Pancreas (tissue), 10 donors: ENCODE measurements at places on chromosomes 12 and 14. TPM values are rescaled to one million over a fixed set of nuclear protein-coding genes. Genes with fewer than 3 reads are reported as not detected.

Gene TMEM229B
- total RNA-seq: 6.0 TPM

DNA sequence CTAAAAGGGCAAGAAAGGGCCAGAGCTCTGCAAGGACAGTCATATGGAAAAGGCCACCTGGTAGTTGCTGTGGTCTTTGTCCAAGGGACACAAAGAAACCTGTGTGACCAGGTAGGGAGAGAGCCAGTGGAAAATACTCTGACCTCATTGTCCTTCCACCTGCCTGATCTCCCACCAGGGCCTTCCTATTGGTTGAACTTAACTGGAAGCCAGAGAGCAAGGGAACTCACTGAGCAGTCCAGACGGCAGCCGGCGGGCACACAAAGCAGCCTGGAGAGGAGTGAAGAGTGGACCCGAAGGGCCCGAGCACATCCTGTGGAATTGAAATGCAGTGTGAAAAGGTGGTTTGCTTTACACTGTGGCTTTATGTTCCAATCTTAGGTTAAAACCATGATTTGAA, 120.7 kb downstream of the SLC25A21 start:
- peak; percentile 72 for DNase-seq
- H3K27me3 ChIP-seq: no peaks in the 10 kb centered on the region
- no peak overlapping the region for H3K4me3 ChIP-seq
- no peaks in the 10 kb centered on the region for H3K36me3 ChIP-seq

- peaks cover 10% of the 10 kb centered on the region for H3K4me1 ChIP-seq
- no peak overlapping the region for H3K4me3 ChIP-seq
- DNase-seq: no peak
- no peak overlapping the region for H3K27ac ChIP-seq
- peaks cover 23% of the 10 kb centered on the region for H3K36me3 ChIP-seq
- H3K27me3 ChIP-seq: no peaks in the 10 kb centered on the region
These were observed 90.5 kb downstream of the DDX51 start for GRCh38 chr12:132053338-132054330.

DNA sequence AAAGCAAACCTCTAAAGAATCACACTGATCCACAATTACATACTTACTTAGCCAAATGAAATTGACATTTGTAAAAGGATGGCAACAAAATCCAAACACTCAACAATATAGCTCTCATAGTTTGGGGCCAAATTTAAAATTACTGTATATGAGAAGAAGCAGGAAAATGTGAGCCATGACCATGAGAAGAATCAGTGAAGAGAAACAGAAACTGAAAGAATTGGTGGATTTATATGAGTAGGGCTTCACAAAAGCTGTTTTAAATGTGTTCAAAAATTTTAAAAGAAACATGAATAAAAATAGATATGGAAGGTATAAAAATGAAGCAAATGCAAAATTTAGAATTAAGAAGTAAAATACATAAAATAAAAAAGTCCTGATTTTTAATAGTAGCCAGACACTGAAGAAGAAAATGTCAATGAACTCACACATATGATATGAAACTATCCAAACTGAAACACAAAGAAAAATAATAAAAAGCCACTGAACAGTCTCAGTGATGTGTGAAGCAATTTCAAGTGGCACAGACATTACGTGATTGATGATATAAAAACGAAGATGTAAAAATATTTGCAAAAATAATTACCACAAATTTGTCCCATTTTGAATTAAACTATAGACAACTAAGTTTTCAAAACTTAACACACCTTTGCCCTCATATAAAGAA, 87.9 kb upstream of the MDGA2 start:
- H3K4me3 ChIP-seq: no peak overlapping the region
- H3K27ac ChIP-seq: no peak overlapping the region
- H3K27me3 ChIP-seq: no peaks in the 10 kb centered on the region
- H3K36me3 ChIP-seq: no peaks in the 10 kb centered on the region
- no peaks in the 10 kb centered on the region for H3K4me1 ChIP-seq
- no peak for DNase-seq

Gene MYBPC1
- not detected for total RNA-seq

GRCh38 chr14:87231336-87232026, 761.5 kb downstream of the GALC start:
- H3K36me3 ChIP-seq: no peaks in the 10 kb centered on the region
- DNase-seq: no peak
- no peaks in the 10 kb centered on the region for H3K27me3 ChIP-seq
- no peak overlapping the region for H3K4me3 ChIP-seq
- no peak overlapping the region for H3K27ac ChIP-seq

- H3K36me3 ChIP-seq: no peaks in the 10 kb centered on the region
- no peaks in the 10 kb centered on the region for H3K4me1 ChIP-seq
- H3K27ac ChIP-seq: no peak overlapping the region
- DNase-seq: no peak
- H3K27me3 ChIP-seq: no peaks in the 10 kb centered on the region
These were observed 49.4 kb downstream of the PHLDA1 start for GRCh38 chr12:75982169-75982564.

GRCh38 chr12:48030173-48030650, 25.9 kb upstream of the COL2A1 start:
- no peak for DNase-seq
- no peak overlapping the region for H3K4me3 ChIP-seq

GRCh38 chr14:98514016-98514415, 758.0 kb downstream of the BCL11B start:
- no peak overlapping the region for H3K27ac ChIP-seq
- no peak overlapping the region for H3K4me3 ChIP-seq
- no peak for DNase-seq
- H3K36me3 ChIP-seq: no peaks in the 10 kb centered on the region
- peaks cover 5% of the 10 kb centered on the region for H3K27me3 ChIP-seq

- no peaks in the 10 kb centered on the region for H3K4me1 ChIP-seq
- no peak overlapping the region for H3K27ac ChIP-seq
- H3K4me3 ChIP-seq: no peak overlapping the region
- H3K27me3 ChIP-seq: no peaks in the 10 kb centered on the region
- H3K36me3 ChIP-seq: no peaks in the 10 kb centered on the region
These were observed 72.6 kb downstream of the BBS10 start for GRCh38 chr12:76275511-76276093.

- no peaks in the 10 kb centered on the region for H3K27me3 ChIP-seq
- H3K4me1 ChIP-seq: no peaks in the 10 kb centered on the region
- H3K36me3 ChIP-seq: no peaks in the 10 kb centered on the region
These were observed 92.7 kb downstream of the AKAP6 start for GRCh38 chr14:32421781-32422180.

GRCh38 chr12:106696681-106697417, 77.6 kb upstream of the RIC8B start:
- H3K27ac ChIP-seq: no peak overlapping the region
- H3K36me3 ChIP-seq: no peaks in the 10 kb centered on the region
- no peak for DNase-seq
- no peaks in the 10 kb centered on the region for H3K4me1 ChIP-seq
- H3K27me3 ChIP-seq: no peaks in the 10 kb centered on the region
- no peak overlapping the region for H3K4me3 ChIP-seq

- peak overlapping the region; percentile 35 for H3K4me3 ChIP-seq
- no peaks in the 10 kb centered on the region for H3K36me3 ChIP-seq
- no peak for DNase-seq
- H3K4me1 ChIP-seq: peaks cover 13% of the 10 kb centered on the region
These were observed 7.8 kb downstream of the AMN start for GRCh38 chr14:102930138-102930752.

- no peak overlapping the region for H3K27ac ChIP-seq
- no peaks in the 10 kb centered on the region for H3K4me1 ChIP-seq
- no peak overlapping the region for H3K4me3 ChIP-seq
These were observed 85.0 kb downstream of the TBX5 start for GRCh38 chr12:114320968-114321367.

- no peak overlapping the region for H3K4me3 ChIP-seq
- H3K4me1 ChIP-seq: no peaks in the 10 kb centered on the region
- H3K27ac ChIP-seq: no peak overlapping the region
- no peaks in the 10 kb centered on the region for H3K27me3 ChIP-seq
- DNase-seq: no peak
- H3K36me3 ChIP-seq: no peaks in the 10 kb centered on the region
These were observed 939.0 kb upstream of the ATXN7L3B start for GRCh38 chr12:73598626-73599025.

GRCh38 chr12:52523824-52524223, 3.6 kb upstream of the KRT5 start:
- H3K4me3 ChIP-seq: no peak overlapping the region
- DNase-seq: no peak
- peaks cover 14% of the 10 kb centered on the region for H3K4me1 ChIP-seq
- H3K27me3 ChIP-seq: no peaks in the 10 kb centered on the region

Gene TMEM121
- total RNA-seq: 1.1 TPM

Gene RTN1
- total RNA-seq: 5.6 TPM

Gene RNFT2
- 0.51 TPM for total RNA-seq

Gene RHOJ
- 5.4 TPM for total RNA-seq

Gene VWF
- total RNA-seq: 28.2 TPM

DNA sequence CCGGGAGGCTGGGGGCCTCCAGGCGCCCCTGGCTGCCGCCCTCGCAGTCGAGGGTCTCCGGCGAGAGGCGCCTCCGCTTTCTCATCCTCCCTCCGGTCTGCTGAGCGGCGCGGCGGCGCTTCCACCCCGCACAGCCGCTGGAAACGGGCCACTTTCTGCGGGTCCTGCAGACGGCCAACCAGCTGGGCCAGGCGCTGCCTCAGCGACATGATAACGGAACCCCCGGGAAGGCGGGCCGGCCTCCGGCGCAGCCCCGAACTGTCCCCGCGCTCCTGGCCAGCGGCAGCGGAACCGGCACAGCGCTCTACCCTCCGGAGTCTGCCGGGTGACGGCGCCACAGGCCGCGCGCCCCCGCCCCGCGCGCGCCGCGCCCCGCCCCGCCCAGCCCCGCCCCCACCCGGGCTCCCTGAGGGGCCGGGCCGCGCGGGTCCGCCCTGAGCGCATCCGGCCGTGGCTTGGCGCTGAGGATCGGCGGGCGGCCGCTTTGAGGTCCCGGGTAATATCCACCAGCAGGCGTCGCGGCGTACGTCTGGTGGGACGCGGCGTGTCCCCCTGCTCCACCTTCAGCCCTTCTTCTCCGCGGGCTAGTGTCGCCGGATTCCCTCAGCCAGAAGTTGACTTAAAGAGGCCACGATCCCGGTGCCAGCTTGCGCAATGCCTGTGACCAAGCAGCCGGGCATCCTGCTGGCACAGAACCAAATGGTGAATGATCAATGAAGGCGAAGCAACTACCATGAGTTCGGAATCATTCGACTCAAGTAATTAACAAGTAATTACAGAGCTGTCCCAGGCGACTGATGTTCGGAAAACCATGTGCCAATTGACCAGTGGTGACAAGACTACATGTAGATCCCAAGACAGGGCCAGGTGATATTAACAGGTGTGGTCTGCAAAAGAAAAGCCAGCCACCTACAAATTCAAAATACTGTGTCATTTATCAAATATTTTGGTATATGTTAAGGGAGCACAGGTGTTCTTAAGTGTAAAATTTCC, at the start of gene SGPP1:
TSS of gene SGPP1 (minus strand) at position 330 of the 993 bp plus-strand sequence. CDS start at position 209, 121 bp downstream.
- H3K27ac ChIP-seq: peak within 1 kb of the TSS; percentile 93
- peak within 1 kb of the TSS; percentile 94 for H3K4me3 ChIP-seq
- H3K36me3 ChIP-seq: no peaks in the 10 kb centered on the region
- H3K27me3 ChIP-seq: no peaks in the 10 kb centered on the region
- H3K4me1 ChIP-seq: peaks cover 14% of the 10 kb centered on the region

GRCh38 chr12:94609917-94610443, 40.4 kb downstream of the TMCC3 start:
- no peaks in the 10 kb centered on the region for H3K4me1 ChIP-seq
- H3K27me3 ChIP-seq: no peaks in the 10 kb centered on the region
- H3K4me3 ChIP-seq: no peak overlapping the region
- DNase-seq: no peak
- no peaks in the 10 kb centered on the region for H3K36me3 ChIP-seq

DNA sequence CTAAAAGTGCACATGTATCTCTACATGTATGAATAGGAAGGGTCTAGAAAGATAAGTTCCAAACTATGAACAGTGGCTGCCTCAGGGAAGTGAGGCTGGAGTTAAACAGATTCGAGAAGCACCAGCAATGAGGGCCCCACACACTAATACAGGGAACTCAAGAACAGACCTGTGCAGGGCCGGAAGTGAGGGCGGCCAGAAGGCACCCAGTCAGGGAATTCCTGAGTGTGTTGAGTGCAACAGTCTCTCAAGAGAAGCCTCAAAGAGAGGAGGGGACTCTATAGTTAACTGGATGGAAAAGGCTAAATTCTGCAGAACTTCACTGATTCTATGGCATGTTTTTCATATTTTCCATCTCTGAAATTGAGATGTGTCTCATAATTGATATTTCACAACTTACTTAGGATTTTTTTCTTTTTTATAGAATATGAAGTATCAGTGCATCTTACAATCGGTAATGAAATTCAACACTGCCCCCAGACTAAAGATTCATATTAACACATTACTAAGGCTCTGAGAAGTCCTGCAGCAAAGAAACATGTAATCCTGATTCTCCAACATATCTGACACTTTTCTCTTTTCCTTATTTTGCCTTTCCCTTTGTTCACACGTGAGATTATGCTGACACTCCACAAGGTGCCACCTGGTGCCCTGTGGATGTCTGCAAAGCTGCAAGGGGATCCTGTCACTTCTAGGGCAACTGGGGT, 61.3 kb downstream of the CHGA start:
- no peaks in the 10 kb centered on the region for H3K27me3 ChIP-seq
- H3K36me3 ChIP-seq: no peaks in the 10 kb centered on the region
- H3K4me1 ChIP-seq: peaks cover 16% of the 10 kb centered on the region

Gene NKX2-8
- total RNA-seq: not detected

DNA sequence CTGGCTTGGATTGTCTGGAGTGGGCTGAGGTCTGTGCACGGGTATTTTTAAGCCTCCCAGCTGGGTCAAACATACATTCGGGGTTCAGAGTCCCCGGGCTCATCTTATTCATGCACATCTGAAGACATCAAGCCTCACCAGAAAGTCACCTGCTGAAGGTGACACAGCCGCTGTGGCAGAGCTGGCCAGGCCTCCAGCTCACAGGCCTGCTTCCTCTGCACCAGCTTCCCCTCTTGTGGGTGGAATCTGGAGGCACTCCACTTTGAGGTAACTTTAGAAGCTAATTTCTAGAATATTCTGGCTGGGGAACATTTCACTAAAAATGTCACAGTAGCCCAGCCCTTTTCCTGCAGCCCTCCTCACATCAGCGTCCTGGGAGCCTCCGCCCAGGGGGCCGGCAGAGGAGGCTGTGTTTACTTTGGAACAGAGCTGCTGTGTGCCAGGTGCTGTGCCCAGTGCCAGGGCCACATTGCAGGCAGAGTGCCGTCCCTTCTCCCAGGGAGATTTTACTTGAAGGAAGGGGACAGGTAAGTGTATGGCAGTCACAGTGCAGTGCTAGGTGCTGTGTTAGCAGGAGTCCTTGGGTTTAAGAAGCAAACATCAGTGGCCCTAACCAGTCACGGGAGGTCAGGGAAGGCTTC, 62.2 kb downstream of the TSPAN11 start:
- H3K27ac ChIP-seq: no peak overlapping the region
- H3K4me1 ChIP-seq: peaks cover 12% of the 10 kb centered on the region
- H3K27me3 ChIP-seq: no peaks in the 10 kb centered on the region
- H3K36me3 ChIP-seq: no peaks in the 10 kb centered on the region

- DNase-seq: no peak
- H3K27me3 ChIP-seq: no peaks in the 10 kb centered on the region
- no peak overlapping the region for H3K4me3 ChIP-seq
- H3K36me3 ChIP-seq: no peaks in the 10 kb centered on the region
- no peak overlapping the region for H3K27ac ChIP-seq
These were observed 286.6 kb upstream of the RGS6 start for GRCh38 chr14:71645656-71646055.
